ENCODE measurements at places on chromosomes 5 and 9.

- DNase-seq, result no peak
Measured at GRCh38 chr9:3962496-3962895, 337.4 kb downstream of the GLIS3 start.

- no peak for DNase-seq
Measured at GRCh38 chr5:54094706-54095105, 215.7 kb downstream of the ARL15 start.

DNA sequence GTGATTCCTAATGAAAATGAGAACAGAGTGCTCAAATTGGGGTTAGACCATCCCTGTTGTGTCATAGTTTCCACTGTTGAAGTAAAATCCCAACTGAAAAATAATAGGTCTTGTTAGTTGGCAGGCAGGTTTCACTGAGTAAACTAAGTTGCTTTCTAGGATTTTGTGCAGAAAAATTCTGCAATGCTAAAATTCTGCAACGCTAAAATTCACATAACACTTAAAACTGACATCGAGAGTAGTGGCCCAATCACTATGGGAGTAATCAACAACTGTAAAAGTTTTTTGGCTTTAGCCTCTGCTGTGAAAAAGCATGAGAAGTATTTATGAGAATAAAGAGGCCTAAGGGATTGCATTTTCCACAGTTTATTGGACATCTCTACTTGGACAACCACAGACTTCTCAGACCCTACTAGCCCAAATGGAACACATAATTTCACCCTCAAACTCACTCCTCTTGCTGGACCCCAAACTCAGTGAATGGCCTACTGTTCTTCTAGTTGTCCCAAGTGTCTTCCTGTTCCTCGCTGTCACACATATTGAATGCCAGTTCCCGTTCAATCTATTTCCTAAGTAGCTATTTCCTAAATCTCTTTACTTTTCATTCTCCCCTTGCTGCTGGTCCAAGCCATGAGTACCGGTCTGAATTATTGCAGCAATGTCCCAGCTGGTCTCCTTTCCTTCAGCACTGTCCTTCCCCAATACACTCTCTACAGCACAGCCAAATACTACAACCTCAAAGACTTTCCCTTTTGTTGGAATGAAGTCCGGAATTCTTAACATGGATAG is 355.4 kb downstream of the PDE4D start:
- DNase-seq, result no peak

DNA sequence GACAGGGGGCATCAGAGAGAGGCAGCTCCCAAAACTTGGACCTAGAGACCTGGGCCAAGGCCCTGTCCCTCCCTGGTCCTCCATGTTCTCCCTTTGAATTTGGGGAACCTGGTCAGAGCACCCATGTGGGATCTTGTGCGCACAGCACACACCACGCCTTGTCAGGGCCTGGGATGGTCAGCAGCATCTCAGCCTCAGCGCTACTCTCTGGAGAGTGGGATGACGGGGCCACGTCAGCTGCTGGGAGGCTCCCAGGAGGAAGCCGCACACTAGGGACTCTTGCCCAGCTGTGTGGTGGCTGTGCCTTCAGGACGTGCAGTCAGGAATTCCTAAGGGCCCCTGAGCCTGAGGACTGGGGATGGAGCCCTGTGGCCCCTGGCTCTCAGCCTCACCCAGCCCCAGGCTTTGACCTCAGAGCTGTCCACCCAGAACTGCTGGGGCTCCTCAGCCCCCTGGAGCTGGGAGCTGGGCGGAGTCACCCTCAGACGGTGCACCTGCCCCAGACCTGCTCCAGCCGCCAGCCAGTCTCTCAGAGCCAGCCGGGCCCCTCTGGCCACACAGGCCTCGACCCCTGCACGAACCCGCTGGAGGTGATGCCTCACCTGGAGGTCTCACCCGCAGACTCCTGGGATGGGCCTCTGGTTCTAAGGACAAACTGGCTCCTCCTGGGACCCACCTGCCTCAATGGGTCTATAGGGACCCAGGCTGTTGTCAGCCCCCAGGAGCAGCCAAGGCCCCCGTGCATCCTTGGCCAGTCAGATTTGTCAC is 38.3 kb upstream of the EGFL7 start:
- DNase-seq, result no peak

DNA sequence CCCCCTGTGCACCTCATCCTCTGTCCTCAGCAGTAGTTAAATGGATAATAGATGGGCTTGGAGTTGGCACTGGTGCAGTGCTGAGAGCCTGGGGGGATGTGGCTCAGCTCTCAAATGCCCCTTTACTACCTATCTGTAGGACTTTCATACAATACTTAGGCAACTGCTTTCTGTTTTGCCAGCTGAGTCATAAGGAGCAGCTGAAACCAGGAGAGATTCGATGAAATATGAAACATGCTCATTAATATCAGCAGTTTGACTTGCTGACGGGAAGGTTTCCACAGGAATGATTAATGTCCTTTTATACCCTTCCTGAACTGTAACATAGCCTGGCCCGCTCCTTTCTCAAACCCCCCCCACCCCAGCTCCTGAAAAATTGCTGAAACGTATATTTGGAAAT is 142.6 kb downstream of the SAXO1 start:
- no peak for DNase-seq

GRCh38 chr5:146388386-146388785 is 49.7 kb downstream of the POU4F3 start:
- DNase-seq, result no peak

DNA sequence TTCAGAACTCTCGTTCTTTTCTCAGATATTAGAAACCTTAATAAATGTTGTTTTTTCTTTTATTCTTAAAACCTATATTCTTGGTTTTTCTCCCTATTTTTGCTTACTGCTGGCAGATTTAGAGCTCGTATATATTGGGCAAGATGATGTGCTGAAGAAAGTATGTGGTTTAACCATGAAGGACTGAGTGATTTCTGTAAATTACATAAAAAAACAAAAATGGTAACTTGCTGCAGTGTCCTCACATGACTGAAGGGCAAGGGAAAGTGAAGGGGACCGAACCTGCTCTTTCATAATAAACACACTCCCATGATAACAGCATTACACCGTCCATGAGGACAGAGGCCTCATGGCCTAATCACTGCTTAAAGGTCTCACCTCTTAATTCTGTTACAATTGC is 393.8 kb upstream of the ZNF608 start:
- DNase-seq, result no peak
